ENCODE measurements at places on chromosomes 11 and 22.

- DNase-seq = no peak
Observed at GRCh38 chr11:23797624-23798419, 699.0 kb upstream of the LUZP2 start.

DNA sequence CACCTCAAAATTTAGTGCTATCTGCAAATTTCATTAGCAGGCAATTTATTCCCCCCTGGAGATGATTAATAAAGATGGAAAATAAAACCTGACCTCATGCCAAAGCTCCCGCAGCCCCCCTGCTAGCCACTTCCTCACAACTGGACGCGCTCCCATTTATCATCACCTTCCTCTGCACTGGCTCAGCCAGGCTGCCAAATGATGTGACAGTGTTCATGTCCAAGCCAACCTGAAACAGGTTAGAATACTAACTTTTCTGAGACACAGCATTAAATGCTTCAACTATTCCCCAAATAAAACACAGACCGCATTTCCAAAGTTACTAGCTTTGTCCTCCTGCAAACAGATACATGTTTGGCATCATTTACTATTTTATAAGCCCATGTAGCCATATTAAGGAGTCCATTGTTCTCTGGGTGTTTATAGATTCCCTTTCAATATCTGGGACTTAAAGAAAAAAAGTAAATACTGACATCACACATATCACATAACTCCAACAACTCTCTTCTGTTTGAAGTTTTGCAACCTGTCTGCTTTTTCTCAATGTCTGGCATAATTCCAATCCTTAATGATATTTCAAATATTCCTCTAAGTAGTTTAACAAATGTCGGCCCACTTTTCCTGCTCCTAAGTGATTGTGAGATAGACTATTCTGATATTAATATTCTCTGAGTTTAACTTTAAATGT lies 829.7 kb upstream of the FAT3 start:
- DNase-seq = no peak

- DNase-seq = no peak
Observed at GRCh38 chr11:60069450-60069849, 13.0 kb downstream of the MS4A3 start.

DNA sequence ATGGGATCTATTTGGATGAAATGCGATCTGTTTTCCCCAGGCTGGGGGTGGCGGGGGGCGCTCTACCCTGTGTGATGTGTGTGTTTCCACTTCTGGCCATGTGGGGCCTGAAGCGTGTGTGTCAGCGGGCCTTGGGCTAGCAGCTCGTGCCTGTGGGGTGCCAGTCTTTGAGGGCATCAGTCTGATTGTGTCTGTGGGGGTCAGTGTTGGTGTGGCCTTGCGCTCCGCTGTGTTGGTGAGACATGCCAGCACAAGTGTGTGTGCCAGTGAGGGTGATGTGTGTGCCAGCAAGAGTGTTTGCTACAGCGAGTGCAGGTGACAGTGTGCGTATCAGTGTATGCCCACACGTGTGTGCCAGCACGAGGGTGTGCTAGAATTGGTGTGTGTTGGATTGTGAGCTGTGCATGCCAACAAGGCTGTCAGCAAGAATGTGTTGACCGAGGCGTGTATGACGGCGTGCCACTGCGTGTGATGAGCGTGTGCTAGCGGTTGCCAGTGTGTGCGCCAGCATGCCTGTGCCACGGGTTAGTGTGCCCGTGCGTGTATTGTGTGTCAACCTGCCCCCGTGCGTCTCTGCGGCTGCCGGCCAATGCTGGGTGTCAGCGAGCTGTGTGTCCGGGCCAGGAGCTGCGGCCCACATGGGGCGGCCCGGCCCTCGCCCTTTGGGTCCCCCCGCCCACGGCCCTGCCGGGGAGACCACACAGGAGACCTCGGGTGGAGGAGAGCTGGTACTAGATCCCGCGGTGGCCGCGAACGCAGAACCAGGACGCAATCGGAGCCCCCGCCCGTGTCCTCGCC lies 519 bp downstream of the ARRB1 start:
- DNase-seq = no peak

DNA sequence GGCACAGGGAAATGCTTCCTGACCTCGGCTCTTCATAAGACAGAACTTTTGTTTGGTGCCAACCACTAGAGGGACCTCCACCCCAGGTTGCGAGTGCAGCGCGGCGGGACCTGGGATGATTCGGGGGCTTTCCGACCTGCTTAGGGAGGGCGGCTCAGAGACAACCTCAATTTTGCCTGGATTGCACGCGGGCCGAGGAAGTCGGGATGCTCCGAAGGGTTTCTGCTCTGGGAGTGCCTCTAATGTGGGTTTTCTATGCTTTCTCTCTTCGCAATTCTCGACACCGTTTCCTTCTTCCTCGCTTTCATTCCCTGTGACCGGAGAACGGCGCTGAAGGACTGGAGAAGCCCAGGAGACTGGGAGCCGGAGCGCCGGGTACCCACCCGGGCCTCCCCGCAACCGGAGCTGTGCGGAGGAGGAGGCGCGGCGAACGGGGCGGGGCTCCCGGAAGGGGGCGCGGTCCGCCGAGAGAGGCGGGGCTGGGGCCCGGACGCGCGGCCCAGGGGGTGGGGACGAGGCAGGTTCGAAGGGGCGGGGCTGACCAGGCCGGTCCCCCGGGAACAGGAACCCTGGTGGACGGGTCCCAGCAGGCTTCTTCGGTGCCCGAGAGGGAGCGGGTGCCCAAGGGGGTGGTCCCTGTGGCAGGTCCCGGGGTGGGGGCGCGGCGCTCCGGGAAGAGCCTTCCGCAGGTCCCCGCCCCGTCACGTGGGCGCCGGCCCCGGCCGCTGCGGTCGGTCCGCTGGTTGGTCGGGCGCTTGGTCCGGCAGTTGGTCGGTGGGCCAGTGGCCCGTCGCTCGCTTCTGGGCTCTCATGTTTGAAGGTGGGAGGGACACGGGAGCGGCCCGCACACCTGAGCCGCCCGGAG lies at the start of gene PPFIBP2:
PPFIBP2 (plus strand) TSS at position 766 of the 865 bp plus-strand sequence. CDS start 35,477 bp downstream, outside the sequence.
- DNase-seq = peak; percentile 56

DNA sequence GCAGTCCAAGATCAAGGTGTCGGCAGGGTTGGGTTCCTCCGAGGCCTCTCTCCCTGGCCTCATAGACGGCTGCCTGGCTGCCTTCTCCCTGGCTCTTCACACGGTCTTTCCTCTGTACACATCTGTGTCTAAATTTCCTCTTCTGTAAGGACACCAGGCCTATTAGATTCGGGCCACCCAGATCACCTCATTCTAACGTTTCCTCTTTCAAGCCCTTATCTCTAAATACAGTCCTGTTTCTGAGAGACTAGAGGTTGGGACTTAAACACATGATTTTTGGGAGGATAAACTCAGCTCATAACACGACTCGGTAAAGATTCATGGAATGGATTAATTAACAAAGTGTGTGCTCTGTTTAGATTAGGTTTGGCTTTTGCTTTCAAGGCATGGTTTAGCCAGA lies 136.0 kb upstream of the SORL1-AS1 start:
- DNase-seq = no peak

All from right renal cortex interstitium (tissue), 3 donors.